ENCODE measurements at places on chromosomes 11 and 22.
A peak's percentile ranks its signal among the peaks of the same experiment; 100 is the strongest.

- DNase-seq: peak; percentile 47
These were observed 44.2 kb upstream of the TTLL12 start for GRCh38 chr22:43230971-43231723.

GRCh38 chr11:73406131-73406530, 29.9 kb downstream of the RELT start:
- DNase-seq: no peak

GRCh38 chr11:105042178-105042577, 3.0 kb downstream of the CARD16 start:
- DNase-seq: no peak

DNA sequence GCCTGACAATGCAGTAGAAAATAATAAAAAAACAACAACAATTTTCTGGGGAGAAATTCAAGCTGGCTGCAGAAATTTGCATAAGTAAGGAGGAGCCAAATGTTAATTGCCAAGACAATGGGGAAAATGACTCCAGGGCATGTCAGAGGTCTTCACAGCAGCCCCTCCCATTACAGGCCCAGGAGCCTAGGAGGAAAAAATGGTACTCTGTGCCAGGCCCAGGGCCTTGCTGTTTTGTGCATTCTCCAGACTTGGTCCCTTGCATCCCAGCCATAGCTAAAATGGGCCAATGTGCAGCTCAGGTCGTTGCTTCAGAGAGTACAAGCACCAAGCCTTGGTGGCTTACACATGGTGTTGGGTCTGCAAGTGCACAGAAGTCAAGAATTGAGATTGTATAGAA, 45.5 kb downstream of the MS4A2 start:
- no peak for DNase-seq

DNA sequence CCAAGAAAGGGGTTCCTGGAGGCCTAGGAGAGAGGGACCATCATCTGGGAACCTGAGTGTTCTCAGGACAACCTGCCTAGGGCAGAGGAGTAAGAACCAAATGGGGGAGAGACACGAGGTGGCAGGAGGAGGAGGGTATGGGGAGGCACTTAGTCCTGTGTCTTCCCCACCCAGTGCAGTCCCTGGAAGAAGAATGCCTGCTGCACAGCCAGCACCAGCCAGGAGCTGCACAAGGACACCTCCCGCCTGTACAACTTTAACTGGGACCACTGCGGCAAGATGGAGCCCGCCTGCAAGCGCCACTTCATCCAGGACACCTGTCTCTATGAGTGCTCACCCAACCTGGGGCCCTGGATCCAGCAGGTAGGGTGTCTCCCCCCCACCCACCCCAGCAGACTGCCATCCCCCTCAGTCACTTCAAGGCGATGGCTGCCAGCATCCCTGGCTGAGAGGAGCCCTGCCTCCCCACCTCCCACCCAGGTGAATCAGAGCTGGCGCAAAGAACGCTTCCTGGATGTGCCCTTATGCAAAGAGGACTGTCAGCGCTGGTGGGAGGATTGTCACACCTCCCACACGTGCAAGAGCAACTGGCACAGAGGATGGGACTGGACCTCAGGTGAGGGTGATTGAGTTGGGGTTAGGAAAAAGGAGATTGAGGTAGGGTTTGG, 3.7 kb upstream of the INPPL1 start:
- DNase-seq: no peak

GRCh38 chr22:27809226-27809603, 7.7 kb upstream of the MN1 start:
- DNase-seq: no peak

DNA sequence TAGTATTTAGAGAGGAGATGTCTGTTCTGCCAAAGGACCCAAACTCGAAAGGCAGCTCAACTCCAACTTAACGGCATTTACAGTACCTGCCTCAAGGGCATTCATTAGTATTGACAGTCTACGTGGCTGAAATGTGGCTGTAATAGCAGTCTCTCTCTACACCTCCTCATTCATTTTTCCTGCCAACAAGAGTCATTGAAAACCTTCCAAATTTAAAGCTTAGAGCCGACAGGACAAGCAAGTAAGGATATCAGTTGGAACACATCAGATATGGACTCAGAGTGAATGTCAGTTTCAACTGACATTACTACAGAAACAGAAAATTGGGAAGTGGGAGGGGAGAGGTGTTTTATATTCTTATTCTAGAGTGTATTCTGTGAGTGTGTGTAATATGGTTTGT, 253.1 kb downstream of the CADM1 start:
- DNase-seq: no peak

DNA sequence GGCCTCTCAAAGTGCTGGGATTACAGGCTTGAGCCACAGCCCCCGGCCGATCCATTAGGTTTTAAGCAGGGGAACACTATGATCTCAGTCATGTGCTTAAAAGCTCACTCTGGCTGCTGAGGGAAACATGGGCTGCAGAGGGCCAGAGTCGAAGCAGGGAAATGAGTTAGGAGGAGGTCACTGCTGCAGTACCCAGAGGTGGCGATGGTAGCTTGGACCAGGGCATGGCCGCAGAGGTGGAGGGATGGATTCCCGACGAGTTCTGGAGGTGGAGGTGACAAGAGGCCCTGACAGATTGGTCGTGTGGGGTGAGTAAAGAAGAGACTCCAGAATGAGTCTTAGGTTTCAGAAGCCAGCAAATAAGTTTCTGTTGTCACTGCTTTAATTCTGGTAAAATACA, 54.4 kb upstream of the INCENP start:
- DNase-seq: no peak

GRCh38 chr11:1868636-1869291, 15.9 kb downstream of the LSP1 start:
- no peak for DNase-seq

- DNase-seq: no peak
These were observed 128.4 kb downstream of the BUD13 start for GRCh38 chr11:116644201-116644940.

DNA sequence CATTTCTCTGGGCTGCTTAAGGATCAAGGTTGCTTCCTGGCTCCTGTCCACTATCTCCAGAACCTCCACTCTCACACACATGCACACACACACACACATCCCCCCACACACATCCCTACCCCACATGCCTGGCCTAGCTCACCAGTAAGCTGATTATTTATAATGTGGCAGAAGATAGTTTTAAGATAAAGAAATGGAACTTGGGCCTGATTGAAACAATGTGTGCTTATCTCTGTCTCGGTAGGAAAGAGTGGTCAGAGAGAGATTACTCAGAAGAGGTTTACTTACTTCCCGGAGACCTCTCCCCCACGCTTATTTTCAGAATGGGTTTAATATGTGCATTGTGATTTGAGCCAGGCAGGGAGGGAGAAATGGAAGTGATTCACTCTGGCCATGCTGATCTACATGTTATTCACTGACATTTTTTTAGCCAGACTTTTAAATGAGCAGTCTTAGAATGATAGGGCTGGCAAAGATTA, 422.4 kb downstream of the TENM4 start:
- DNase-seq: no peak

DNA sequence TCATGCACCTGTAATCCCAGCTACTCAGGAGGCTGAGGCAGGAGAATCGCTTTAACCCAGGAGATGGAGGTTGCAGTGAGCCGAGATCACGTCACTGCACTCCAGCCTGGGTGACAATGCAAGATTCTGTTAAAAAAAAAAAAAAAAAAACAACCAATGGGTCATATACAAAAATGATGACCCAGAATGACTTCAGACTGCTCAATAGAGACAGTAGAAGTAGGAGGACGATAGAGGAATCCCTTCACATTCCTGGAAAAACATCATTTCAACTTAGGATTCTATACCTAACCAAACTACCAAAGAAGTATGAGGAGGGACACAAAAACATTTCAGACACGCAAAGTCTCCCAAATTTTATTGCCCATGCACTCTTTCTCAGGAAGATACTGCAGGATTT, 14.1 kb upstream of the CBX7 start:
- DNase-seq: no peak

DNA sequence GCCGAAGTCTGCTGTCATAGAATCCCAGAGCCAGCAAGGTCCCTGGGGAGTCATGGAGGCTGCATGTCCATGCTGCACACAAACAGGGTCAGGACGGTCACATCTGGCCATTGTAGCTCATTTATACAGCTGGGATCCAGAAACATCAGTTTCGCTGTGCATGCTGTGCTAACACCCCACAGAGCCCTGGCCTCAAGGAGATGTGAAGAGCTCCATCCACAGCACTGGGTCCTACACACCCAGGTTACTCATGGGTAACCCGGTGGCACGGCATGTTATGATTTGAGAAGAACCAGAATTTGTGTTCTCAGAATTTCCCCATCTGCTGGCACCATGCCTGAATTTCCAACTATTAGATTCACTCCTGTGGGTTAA, 146.3 kb upstream of the ARHGAP20 start:
- DNase-seq: no peak

- DNase-seq: no peak
These were observed 36.7 kb upstream of the AMPD3 start for GRCh38 chr11:10418259-10418949.

DNA sequence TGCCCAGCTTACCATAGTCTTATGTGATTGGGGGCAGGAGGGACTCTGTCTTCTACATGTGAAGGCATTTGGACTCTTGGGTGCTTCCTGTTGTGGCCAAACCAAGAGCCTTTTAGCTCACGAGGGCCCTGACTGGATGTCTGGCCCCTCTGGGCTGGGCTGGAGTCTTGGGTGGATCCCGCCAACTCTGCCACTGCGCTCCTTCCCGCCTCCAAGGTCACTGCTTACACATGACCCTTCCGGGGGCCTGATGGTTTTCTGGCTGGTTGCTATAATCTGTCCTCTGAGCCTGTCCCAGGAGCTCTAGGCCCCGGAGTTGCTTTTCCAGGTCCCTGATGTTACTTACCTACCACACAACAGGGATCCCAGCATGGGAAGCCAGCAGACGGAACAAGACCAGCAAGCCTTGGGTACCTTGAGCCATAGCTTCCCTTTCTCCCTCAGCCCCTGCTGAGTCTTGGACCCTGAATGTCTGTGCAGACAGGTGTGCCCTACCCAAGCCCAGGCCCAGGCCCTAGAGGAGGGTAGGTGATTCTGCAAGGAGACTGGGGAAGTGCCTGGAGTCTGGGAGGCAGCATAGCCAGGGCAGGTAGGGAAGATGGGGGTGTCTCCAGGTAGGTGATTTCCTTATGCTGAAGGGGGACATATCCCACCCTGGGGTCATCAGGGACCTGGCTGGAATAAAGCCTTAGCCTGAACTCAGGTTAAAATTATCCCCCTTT, 100.3 kb downstream of the TSPAN18 start:
- DNase-seq: no peak

DNA sequence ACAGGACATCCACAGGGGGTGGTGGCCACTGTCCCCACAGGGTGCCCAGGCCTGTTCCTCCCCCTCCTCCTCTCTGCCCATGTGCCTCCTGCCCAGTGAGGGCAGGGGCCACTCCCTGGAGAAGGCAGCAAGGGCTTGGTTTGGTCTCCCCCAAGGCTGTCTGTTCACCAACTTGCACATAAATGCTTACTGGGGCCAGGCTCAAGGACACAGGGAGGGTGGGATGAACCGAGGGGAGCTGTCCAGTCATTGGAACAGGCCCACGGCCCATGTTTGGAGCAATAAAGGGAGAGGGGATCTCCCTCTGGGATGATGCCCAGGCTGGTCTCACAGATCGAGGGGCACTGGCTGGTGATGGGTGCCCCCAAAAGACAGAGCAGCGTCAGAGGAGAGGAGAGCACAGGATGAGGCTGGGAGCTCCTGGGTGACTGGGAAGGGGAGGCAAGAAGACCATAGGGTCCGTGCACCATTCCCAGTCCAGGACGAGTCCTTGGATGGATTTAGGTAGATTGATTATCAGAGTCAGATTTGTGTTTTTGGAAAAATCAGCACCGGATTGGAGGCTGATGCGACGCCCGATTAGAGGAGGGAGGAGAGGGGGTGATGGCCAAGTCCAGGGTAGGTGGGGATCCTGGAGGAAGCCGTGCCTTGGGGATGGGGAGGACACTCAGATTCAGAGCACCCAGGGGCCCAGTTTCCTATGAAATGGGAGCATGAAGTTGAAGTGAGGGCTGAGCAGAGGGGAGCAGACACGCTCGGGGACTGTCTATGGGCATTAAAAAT, 1.1 kb downstream of the IGLL5 start:
- no peak for DNase-seq

DNA sequence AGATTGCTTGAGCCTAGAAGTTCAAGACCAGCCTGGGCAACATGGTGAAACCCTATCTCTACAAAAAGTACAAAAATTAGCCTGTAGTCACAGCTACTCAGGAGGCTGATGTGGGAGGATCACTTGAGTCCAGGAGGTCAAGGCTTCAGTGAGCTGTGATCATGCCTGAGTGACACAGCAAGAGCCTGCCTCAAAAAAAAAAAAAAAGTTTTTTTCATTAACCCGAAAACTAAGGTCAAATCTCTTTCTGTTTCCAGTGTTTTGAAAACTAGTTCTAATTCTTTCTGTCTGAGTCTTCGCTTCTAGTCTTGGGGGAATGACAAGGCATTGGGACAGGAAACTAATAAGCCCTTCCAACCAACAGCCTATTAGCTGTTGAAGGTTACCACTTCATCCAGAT, 57.6 kb downstream of the LIF start:
- DNase-seq: no peak

GRCh38 chr22:42602470-42602869, 12.2 kb downstream of the POLDIP3 start:
- DNase-seq: no peak

- no peak for DNase-seq
These were observed 118.3 kb upstream of the LMO1 start for GRCh38 chr11:8381871-8382396.

GRCh38 chr11:43555816-43556611, 124.5 kb upstream of the HSD17B12 start:
- DNase-seq: no peak

DNA sequence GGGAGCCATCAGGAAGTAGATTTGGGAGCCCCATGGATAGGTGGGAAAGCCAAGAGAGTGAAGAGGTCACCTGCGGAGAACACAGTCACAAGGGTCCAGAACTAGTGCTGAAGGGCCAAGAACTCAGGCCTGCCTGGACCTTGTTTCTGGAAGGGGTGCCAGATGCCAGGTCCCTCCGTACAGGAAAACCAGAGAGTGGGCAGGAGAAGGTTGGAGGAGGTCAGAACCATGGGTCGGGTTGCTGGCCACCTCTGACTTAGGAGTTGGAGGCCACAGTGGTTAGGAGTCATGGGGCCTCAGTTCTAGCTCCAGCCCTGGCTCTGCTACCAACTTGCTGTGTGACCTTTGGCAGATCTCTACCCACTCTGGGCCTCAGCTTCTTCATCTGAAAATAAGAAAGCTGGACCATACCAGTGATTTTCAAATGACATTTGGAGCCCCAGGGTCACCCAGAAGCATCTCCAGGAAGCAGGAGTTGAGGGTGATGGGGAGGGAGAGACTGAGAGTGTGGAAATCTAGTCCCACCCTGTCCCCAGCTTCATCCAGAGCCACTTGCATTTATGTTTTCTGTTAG, 20.8 kb upstream of the TUB start:
- DNase-seq: no peak

Measured in activated CD8-positive, alpha-beta memory T cell treated with anti-CD3 and anti-CD28 coated beads for 48 hours (primary cell).